ENCODE measurements at places on chromosomes 6 and 20. TPM values are rescaled to one million over a fixed set of nuclear protein-coding genes. Genes with fewer than 3 reads are reported as not detected.

The GSS gene
- total RNA-seq, result 104 TPM

The LCA5 gene
- total RNA-seq, result 6.7 TPM

The CLVS2 gene
- total RNA-seq, result 0.12 TPM

The TINAG gene
- total RNA-seq, result not detected

The FERMT1 gene
- total RNA-seq, result 5.2 TPM

The HLA-E gene
- 211 TPM for total RNA-seq

The GPLD1 gene
- 0.87 TPM for total RNA-seq

The HDGFL1 gene
- not detected for total RNA-seq

The NR2E1 gene
- total RNA-seq, result not detected

Measured in uterine smooth muscle cell (primary cell).